ENCODE measurements at places on chromosomes 7 and 10. TPM values are rescaled to one million over a fixed set of nuclear protein-coding genes. Genes with fewer than 3 reads are reported as not detected.

FAM237B gene
- not detected for total RNA-seq

DNA sequence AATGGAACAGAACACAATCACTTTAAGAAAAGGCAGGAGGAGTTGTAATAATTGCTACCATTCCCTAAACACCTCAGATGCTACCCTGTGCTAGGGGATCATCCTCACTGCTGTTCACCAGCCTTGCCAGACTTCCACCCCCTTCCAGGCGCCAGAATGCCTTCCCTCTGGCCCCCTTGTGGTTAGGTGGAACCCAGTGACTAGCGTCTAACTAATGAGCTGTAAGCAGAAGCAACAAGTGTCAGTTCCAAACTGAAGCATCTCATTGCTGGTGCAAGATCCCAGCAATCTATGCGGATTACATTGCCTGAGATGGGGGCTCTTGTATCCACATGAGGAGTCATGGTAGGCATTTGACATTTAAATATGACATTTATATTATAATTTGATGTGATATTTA is 86.6 kb downstream of the FRMD4A start:
- DNase-seq = peak; percentile 6

DNA sequence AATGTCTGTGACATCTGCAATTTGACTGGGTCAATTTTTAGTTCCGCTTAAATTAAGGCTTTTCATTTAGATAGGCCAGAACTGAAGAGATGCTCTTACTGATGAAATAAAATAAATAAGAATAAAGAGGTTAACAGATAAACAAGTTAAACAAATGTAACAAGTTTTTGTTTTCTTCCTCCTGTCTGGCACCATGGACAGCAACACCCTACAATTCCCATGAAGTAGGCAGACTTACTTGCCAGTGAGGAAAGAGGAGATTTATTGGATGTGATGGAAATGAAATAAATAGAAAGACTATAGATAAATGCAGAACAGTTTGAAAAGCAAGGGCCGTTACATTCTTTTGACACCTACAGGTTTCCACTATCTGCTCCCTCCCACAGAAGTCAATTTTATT is 118.5 kb downstream of the AMPH start:
- peak; percentile 34 for DNase-seq

DNA sequence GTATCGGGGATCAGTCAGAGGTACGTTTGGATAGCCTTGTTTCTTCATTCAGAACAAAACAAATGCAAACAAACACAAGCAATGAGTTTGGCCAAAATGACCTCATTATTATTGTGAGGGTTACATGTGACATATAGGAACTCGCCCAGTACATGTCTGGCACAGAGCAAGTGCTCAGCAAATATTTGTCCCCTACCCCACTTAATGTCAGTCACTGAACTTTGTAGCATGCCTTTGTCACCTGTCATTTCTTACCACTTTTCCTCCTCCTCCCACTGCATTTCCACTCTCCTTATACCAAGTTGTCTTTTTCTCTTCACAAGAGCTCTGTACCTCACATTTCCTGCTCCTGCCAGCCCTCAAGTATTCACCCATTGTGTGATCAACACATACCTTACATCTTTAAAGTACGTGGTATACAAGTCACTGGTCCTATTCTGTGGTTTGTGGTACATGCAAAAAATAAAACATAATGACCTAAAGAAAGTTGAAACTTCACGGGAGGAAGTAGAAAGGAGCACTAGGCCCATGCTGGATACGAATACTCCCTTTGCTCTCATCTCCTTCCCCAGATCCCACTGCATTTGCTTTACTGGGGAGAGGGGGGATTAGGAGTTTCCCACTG is 236.0 kb downstream of the INHBA start:
- DNase-seq = peak; percentile 50

- DNase-seq = no peak
These were observed 11.1 kb downstream of the CHST3 start for GRCh38 chr10:71975087-71975870.
